ENCODE measurements at places on chromosomes 13 and 19.

DNA sequence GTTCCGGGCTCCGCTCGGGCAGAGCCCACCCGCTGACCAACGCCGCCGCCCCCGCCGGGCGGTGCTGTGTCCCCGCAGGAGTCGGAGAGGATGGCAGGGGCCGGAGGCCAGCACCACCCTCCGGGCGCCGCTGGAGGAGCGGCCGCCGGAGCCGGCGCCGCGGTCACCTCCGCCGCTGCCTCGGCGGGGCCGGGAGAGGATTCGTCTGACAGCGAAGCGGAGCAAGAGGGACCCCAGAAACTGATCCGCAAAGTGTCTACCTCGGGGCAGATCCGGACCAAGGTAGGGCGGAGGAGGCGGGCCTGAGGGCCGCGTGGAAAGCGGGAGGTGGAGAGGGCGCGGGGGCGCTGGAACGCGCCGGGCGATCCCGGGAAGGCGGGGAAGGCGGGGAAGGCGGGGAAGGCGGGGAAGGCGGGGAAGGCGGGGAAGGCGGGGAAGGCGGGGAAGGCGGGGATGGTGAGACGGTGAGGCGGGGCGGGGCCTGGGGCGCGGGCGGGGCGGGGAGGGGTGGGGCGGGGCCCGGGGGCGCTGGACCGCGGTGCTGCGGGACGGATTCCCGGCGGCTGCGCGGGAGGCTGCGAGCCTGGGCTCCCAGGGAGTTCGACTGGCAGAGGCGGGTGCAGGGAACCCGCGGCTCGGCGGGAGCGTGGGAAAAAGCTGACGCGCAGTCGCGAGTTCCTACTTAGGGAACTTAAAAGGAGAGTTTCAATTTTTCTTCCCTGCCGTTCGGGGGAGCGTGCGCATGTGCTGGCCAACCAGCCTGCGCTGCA, 421 bp downstream of the DGKH start:
- peak; percentile 78 for DNase-seq

- DNase-seq: no peak
Observed at GRCh38 chr19:55813906-55814305, 17.9 kb downstream of the NLRP11 start.

DNA sequence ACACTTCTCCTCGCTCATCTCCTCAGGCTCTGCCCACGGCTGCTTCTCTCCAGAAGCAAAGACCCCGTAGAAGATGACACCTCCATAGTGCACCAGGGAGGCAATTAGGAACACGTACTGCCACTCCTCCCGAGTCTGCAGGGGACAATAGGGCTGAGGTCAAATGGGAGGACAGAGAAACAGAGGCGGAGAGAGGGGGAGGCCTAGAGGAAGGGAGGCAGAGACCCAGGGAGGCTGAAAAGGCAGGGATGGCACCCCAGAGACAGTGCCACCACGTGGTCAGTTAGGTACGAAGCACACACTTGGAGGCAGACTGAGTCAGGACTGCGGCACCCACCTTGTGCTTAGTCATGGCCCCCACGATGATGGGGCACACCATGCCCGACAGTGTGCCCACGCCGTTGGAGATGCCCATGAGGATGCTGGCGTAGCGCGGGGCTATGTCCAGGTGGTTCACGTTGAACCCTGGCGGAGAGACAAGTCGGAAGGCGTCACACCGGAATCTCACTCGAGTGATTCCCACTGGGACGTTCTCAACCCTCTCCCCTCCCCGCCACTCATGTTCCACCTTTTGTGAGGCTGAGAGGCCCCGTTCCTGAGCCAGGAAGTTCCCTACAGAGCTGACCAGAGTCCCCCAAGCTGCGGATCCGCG, 5.6 kb downstream of the GFY start:
- DNase-seq: no peak

DNA sequence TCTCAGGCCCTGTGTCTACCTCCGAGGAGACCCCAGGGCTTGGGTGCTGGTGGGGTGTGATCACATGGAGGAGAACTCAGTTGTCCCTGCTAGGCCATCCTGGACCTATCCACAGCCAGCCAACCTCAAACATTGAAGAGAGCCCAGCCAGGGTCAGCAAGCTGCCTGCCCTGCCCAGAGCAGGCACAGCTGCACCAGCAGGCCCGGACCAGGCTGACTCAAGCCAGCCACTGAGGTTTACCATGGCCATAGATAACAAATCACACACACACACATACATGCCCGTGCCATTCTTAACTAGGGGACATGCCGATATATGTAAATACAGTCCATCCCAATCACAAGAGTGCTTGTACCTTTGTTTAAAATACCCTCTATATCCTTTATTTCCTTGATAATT, 8.1 kb downstream of the ARHGEF7 start:
- no peak for DNase-seq

DNA sequence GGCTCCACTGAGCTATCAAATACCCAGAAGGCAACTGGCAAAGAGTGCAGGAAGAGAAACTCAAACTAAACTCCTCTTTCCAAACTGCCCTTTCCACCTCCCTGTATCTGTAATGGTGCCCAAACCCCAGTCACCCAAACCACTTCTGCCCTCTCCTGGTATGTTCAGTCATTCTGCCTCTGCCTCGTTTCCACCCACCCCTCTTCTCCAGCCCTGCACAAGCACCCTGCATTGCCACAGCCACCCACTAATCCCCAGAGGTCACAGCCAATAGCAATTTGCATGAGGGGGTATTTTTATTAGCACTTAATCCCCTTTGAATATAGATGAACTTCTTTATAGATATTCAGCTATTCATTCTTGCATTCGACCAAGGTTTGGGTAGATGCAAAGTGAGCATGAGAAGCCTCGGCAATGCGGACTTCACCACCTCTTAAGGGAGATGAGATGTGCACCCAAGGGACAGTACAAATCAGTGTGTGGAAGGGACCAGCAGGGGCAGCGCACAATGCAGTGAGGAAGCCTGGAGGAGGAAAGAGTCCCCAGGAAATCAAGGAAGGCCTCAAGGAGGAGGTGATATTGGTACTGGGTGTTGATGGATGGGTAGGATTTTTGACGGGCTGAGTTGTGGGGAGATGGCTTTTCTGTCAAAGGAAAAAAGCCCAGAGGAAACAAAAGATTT, 12.4 kb downstream of the TMEM272 start:
- no peak for DNase-seq

GRCh38 chr13:47831265-47831664, 169.8 kb downstream of the SUCLA2 start:
- no peak for DNase-seq

- peak; percentile 99 for DNase-seq
Observed at GRCh38 chr19:49453013-49453756, at the start of gene ALDH16A1. Gene ALDH16A1, plus strand, starts transcription at chr19:49453225. Its CDS starts 107 bp downstream, at chr19:49453332.

DNA sequence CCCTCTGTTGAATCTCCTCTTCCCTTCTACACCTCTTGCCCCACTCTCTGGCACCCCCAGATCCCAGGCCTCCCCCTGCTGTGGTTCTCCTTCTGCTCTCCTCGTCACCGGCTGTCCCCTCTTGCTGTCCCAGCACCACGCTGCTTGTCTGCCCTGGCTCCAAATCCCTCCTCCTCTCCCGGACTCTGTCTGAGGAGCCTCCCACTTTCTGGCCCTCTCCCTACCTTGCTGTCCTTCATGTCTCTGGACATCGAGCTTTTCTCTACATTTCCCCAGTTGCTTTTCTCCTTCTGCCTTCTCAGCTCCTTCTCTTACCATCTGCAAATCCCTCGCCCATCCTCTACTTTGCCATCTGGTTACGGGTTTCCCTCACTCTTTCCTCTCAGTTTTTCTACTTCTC, 1.2 kb downstream of the ZNF347 start:
- peak; percentile 10 for DNase-seq

GRCh38 chr13:70090036-70090723, 17.4 kb upstream of the ATXN8OS start:
- no peak for DNase-seq

DNA sequence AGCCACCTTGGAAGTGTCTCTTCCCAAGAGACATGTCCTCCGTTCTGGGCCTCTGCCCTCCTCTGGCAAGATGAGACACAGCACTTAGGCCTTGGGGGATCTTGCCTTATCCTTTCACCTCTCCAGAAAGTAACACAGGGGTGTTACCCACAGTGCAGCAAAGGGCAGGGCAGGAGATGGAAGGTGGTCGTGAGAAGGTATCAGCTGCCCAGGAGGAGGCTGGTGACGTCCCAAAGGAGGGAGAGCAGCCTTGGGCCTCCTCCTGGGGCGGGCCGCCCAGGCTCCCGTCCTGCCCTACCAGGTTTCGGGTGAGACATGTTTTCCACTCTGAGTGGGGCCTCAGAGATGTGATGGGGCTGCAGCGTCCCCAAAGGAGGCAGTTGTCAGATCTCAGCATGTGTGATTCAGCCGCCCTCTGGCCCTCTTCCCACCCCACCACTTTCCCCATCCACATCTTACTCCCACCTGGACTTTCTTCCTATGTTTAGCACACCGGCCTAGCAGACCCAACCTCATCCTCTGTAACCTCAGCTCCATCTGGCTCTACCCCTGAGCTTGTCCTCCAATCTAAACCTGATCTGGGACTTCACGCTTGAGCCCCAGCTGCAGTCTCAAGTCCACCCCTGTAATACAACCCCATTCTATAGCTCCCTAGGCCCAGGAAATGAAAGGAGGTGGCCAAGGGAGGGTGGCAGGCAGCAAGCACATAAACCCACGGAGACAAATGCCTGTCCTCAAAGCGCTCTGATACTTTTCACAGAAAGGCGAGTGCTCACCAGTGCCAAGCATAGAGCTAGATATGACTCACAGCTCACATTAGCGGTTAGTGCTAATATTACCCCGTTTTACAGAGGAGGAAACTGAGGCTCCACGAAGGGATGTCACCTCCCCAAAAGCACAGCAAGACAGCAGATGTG, 9.3 kb downstream of the POU2F2 start:
- no peak for DNase-seq

GRCh38 chr13:20528452-20528851, 2.8 kb upstream of the CRYL1 start:
- DNase-seq: no peak

DNA sequence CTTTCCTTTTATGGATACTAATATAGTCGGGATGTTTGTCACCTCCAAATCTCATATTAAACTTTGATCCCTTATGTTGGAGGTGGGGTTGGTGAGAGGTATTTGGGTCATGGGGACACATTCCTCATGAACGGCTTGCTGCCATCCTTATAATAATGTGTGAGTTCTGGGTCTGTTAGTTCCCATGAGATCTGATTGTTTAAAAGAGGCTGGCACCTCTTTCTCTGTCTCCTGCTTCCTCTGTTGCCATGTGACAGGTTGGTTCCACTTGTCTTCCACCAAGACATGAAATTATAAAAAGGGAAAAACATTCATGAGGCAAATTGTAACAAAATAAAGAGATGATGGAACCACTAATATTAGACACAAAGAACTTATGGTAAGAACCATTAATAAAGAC, 107.8 kb upstream of the ATXN8OS start:
- DNase-seq: no peak

DNA sequence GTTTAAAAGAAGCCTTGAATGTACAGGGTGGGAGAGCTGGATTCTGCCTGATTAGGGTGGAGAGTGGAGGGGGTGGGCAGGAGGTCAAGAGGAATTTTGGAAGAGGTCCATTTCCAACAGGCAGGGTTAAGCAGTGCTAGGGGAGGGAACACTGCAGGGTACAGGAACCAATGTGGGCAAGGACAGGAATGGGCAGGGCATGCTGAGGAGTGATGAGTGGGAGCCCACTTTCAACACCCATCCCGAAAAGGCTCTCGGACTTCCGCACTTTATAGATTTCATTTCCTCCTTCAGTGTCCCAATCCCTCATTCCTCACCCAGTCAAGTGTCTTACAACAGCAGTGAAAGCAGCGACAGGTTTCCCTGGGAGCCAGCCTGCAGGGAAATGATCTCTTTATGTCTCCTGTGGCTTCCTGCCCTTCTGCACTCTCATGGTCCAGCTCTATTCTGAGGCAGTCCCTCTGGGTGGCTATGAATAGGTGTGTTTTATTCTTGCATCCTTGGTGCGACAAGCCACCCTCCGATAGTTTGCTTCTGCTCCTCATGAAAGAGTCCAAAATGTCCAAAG, 50.5 kb upstream of the ZNF507 start:
- DNase-seq: no peak

Measured in umbilical cord (tissue), 2 donors.